ENCODE measurements at places on chromosomes 16 and 17. TPM values are rescaled to one million over a fixed set of nuclear protein-coding genes. Genes with fewer than 3 reads are reported as not detected.

DNA sequence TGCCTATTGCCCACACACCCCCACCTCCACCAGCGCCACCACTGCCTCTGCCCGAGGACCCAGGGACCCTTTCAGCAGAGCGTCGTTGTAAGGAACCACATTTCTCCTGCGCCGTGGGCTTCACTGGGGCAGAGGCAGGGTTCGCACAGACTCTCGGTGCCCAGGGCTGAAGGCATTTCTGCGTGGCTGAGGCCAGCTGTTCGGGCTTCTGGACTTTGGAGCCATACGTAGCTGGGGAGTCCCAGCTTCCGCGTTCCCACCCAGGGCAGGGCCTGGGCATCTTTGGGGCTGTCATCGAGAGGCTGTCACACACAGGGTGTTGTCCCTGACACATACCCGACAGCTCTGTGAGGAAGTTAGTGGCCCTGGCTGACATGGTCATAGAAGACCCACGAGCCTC lies 16.0 kb upstream of the SMIM5 start:
- no peak overlapping the region for H3K4me3 ChIP-seq
- H3K4me1 ChIP-seq = peaks cover 5% of the 10 kb centered on the region
- no peak for DNase-seq
- H3K27me3 ChIP-seq = no peaks in the 10 kb centered on the region
- no peak overlapping the region for H3K27ac ChIP-seq

The CCL13 gene
- not detected for total RNA-seq

- no peak overlapping the region for H3K4me3 ChIP-seq
- H3K27me3 ChIP-seq = no peaks in the 10 kb centered on the region
- no peak for DNase-seq
- peaks cover 2% of the 10 kb centered on the region for H3K4me1 ChIP-seq
- no peak overlapping the region for H3K27ac ChIP-seq
- peaks cover 2% of the 10 kb centered on the region for H3K36me3 ChIP-seq
These were observed 11.3 kb downstream of the USB1 start for GRCh38 chr16:58012481-58012880.

DNA sequence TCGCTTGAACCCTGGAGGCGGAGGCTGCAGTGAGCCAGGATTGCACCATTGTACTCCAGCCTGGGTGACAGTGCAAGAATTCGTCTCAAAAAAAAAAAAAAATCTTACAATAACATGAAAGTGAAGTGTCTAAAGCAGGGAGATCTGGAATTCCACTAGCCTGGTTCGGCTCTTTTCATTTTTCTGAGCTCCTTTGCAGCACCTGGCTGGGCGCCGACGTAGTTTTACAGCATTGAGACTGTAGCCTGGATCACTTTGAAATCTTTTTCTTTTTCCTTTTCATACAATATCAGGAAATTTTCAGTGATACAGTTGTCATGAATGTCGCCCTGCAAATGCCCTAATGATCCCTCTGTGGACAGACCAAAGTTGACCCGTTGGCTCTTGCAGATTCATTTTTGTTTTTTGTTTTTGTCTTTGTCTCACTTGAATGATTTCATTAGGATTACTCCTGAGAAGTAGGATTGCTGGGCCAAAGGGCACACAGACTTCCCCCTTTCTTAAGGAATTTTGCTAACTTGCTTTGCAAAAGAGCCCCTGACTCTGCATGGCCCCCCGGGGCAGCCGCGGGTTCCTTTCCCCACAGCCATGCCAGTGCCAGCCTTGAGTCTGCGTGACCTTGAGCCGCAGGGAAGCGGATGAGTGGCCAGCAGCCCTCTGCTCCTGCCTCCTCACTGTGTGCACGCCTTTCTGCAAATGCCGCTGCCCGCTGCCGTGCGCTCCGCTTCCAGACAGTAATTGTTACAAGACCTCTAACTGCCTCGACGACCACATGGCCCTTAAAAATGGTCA lies 28.0 kb downstream of the CRISPLD2 start:
- H3K36me3 ChIP-seq = no peaks in the 10 kb centered on the region
- DNase-seq = no peak
- H3K4me1 ChIP-seq = peaks cover 5% of the 10 kb centered on the region
- no peak overlapping the region for H3K4me3 ChIP-seq

DNA sequence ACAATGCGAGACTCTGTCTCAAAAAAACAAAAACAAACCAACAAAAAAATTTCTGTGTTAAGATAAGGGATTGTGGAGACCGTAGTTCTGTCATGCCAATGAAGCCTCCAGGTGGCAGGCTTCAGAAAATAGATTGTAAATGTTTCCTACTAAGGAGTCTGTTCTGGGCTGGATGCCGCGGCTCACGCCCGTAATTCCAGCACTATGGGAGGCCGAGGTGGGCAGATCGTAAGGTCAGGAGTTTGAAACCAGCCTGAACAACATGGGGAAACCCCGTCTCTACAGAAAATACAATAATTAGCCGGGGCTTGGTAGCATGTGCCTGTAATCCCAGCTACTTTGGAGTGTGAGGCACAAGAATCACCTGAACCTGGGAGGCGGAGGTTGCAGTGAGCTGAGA lies 4.4 kb upstream of the SNX29 start:
- no peaks in the 10 kb centered on the region for H3K36me3 ChIP-seq
- no peaks in the 10 kb centered on the region for H3K27me3 ChIP-seq
- no peak overlapping the region for H3K27ac ChIP-seq
- no peak for DNase-seq

DNA sequence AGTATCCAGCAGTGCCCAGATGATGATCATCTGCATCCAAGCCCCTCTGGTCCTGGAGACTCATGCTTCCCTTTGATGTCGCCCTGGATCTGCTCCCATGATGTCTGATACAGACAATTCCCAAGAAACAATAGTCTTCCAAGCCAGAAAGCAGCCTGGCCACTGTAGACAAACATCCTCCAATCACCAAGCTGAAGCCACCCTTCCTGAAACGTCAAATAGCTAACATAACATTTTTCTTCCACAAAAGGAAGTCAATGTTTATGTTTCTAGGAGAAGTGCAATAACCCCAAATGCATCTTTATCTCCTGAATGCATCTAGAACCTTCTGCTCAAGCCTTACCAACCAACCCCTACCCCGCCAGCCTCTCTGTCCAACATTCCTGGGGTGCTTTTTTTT lies 1.2 kb upstream of the DPEP2 start:
- peak overlapping the region; percentile 85 for H3K27ac ChIP-seq
- H3K27me3 ChIP-seq = no peaks in the 10 kb centered on the region
- H3K4me3 ChIP-seq = peak overlapping the region; percentile 85
- H3K36me3 ChIP-seq = no peaks in the 10 kb centered on the region
- DNase-seq = no peak

DNA sequence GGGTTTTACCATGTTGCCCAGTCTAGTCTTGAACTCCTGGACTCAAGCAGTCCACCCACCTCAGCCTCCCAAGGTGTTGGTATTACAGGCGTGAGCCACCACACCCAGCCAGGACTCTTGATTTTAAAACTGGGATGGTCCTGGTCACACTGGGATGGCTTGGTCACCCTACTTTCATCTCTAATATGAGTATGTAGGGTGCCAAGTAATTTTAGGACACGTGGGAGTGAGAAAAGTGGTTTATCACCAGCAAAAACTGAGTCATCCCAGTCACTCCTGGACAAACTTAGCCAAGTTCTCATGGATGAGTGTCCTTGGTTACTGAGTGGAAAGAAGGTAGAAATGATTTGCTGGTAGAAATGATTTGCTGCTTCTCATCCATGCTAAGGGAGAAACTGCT lies 9.9 kb downstream of the CLEC19A start:
- H3K4me3 ChIP-seq = no peak overlapping the region
- H3K27me3 ChIP-seq = peaks cover 23% of the 10 kb centered on the region
- H3K4me1 ChIP-seq = peaks cover 6% of the 10 kb centered on the region

- H3K4me3 ChIP-seq = no peak overlapping the region
- H3K4me1 ChIP-seq = peaks cover 3% of the 10 kb centered on the region
- no peak overlapping the region for H3K27ac ChIP-seq
- no peak for DNase-seq
- no peaks in the 10 kb centered on the region for H3K36me3 ChIP-seq
- H3K27me3 ChIP-seq = no peaks in the 10 kb centered on the region
These were observed 83.4 kb downstream of the ZDHHC7 start for GRCh38 chr16:84927621-84928591.

The HEATR9 gene
- 0.50 TPM for total RNA-seq

The TMC7 gene
- total RNA-seq = not detected

The SERPINF2 gene
- total RNA-seq = 0.67 TPM

GRCh38 chr17:55089256-55089655 lies 120.7 kb downstream of the STXBP4 start:
- peaks cover 34% of the 10 kb centered on the region for H3K4me1 ChIP-seq
- H3K27ac ChIP-seq = peak overlapping the region; percentile 99
- no peak for DNase-seq
- no peaks in the 10 kb centered on the region for H3K27me3 ChIP-seq

- H3K4me1 ChIP-seq = no peaks in the 10 kb centered on the region
- H3K27ac ChIP-seq = no peak overlapping the region
- no peaks in the 10 kb centered on the region for H3K36me3 ChIP-seq
- DNase-seq = no peak
- H3K4me3 ChIP-seq = no peak overlapping the region
- no peaks in the 10 kb centered on the region for H3K27me3 ChIP-seq
These were observed 243.9 kb upstream of the RBFOX1 start for GRCh38 chr16:7088711-7089110.

- H3K27ac ChIP-seq = peak within 1 kb of the TSS; percentile 84
- no peaks in the 10 kb centered on the region for H3K36me3 ChIP-seq
- peak within 1 kb of the TSS; percentile 98 for H3K4me3 ChIP-seq
- H3K27me3 ChIP-seq = no peaks in the 10 kb centered on the region
These were observed at the start of gene PLA2G15 for GRCh38 chr16:68244903-68245853. TSS of gene PLA2G15 (plus strand) at chr16:68245373. CDS start at chr16:68245427, 54 bp downstream.

Measured in T-helper 17 cell (primary cell).